Central memory CD8-positive, alpha-beta T cell (primary cell): ENCODE measurements at places on chromosomes 5 and 9.

- H3K36me3 ChIP-seq: no peaks in the 10 kb centered on the region
- no peak for DNase-seq
- H3K27ac ChIP-seq: no peak overlapping the region
- H3K4me3 ChIP-seq: no peak overlapping the region
- no peaks in the 10 kb centered on the region for H3K4me1 ChIP-seq
- no peaks in the 10 kb centered on the region for H3K27me3 ChIP-seq
These were observed 427.7 kb downstream of the SH3GL2 start for GRCh38 chr9:18006591-18006990.

GRCh38 chr5:105677291-105677690 lies 1993.4 kb downstream of the EFNA5 start:
- no peaks in the 10 kb centered on the region for H3K4me1 ChIP-seq
- H3K27me3 ChIP-seq: no peaks in the 10 kb centered on the region
- no peak overlapping the region for H3K27ac ChIP-seq

- H3K4me1 ChIP-seq: no peaks in the 10 kb centered on the region
- H3K36me3 ChIP-seq: no peaks in the 10 kb centered on the region
- H3K27me3 ChIP-seq: peaks cover 13% of the 10 kb centered on the region
- no peak overlapping the region for H3K27ac ChIP-seq
- no peak overlapping the region for H3K4me3 ChIP-seq
These were observed 54.0 kb downstream of the FOXD1 start for GRCh38 chr5:73394610-73395009.

- peaks cover 62% of the 10 kb centered on the region for H3K36me3 ChIP-seq
- peaks cover 45% of the 10 kb centered on the region for H3K4me1 ChIP-seq
- H3K27me3 ChIP-seq: no peaks in the 10 kb centered on the region
- no peak for DNase-seq
- H3K4me3 ChIP-seq: no peak overlapping the region
These were observed 26.7 kb downstream of the CYFIP2 start for GRCh38 chr5:157292599-157292998.

GRCh38 chr5:153543959-153544470 lies 53.5 kb downstream of the GRIA1 start:
- H3K36me3 ChIP-seq: no peaks in the 10 kb centered on the region
- H3K4me3 ChIP-seq: no peak overlapping the region
- H3K27me3 ChIP-seq: peaks cover 9% of the 10 kb centered on the region
- DNase-seq: no peak
- no peak overlapping the region for H3K27ac ChIP-seq
